ENCODE measurements at places on chromosomes 7 and 10.

GRCh38 chr7:24769851-24770250 is 12.6 kb upstream of the GSDME start:
- peak; percentile 87 for DNase-seq

GRCh38 chr10:78806681-78807221 is 262.0 kb upstream of the ZMIZ1 start:
- no peak for DNase-seq

GRCh38 chr10:35007858-35008301 is 82.3 kb downstream of the CUL2 start:
- DNase-seq = no peak

- DNase-seq = no peak
These were observed 164.9 kb downstream of the ELMO1 start for GRCh38 chr7:37283716-37284115.

DNA sequence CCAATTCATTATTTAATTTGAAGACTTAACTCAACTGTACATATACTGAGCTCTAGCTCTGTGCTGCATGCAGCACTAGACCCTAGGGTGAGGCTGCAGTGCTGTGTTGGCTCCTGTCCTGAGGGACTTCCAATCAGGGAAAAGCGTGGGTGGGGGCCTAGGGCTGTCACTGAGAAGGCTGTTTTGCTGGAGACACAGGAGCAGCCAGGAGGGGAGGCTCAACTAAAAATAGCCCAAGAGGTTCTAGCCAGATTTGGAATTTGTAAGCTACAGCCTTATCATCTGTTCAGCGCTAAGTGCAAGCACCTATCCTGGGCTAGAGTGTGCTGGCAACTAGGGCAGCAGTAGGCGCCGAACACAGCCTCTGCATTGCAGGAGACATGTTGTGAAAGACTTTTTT is 121.1 kb downstream of the VWC2 start:
- DNase-seq = no peak

- DNase-seq = no peak
These were observed 43.1 kb downstream of the AMZ1 start for GRCh38 chr7:2730846-2731770.

DNA sequence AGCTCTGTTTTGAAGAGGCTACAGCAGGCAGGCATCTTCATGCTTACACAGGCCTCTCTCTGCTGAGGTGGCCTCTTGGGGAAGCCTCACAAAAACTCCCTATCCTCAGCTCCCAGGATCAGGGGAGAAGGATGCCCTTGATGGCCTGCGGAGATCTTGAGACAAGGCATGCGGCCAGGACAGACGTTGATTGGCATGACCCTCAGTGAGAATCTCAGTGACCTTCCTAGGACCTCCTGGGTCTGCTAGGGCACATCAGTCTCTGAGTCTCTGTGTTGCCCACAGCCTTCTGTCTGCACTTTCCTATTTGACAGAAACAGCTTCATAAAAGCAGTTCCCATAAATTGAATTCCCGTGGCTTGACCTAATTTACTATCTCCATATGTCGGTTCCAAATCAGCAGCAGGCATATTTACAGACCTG is 1005.8 kb upstream of the C7orf33 start:
- DNase-seq = no peak
